Omental fat pad (tissue), 4 donors: ENCODE measurements at places on chromosomes 3 and 15. TPM values are rescaled to one million over a fixed set of nuclear protein-coding genes. Genes with fewer than 3 reads are reported as not detected.

Gene TICRR
- 0.09 TPM for total RNA-seq

- DNase-seq, result no peak
These were observed 55.4 kb downstream of the RASGRF1 start for GRCh38 chr15:79035111-79035601.

Gene THSD4
- 49.2 TPM for total RNA-seq

- no peak for DNase-seq
These were observed 284.8 kb upstream of the CFAP20DC start for GRCh38 chr3:59334585-59334984.

- no peak for DNase-seq
These were observed 142.5 kb upstream of the LMCD1 start for GRCh38 chr3:8359133-8359532.

Gene SCAANT1
- not detected for total RNA-seq

GRCh38 chr15:38721568-38721945 lies 156.9 kb upstream of the RASGRP1 start:
- DNase-seq, result no peak
